Effector CD8-positive, alpha-beta T cell (primary cell): ENCODE measurements at places on chromosomes 4 and X.

DNA sequence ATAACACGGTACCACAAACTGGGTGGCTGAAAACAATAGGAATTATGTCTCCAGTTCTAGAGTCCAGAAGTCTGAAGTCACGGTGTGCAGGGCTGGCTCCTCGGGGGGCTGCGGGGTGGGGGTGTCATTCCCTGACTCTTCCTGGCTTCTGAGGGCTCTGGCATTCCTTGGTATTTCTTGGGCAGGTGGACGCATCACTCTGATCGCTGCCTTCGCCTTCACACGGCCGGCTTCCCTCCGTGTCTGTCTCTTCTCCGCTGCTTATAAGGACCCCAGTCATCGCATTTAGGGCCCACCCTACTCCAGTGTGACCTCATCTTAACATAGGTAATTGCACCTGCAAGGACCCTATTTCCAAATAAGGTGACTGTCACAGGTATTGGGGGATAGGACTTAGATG is 134.6 kb downstream of the CPZ start:
- DNase-seq: no peak

- no peak for DNase-seq
These were observed 316.8 kb upstream of the ZCCHC13 start for GRCh38 chrX:73987166-73987565.

- DNase-seq: no peak
These were observed 179.1 kb upstream of the MAB21L2 start for GRCh38 chr4:150402871-150403272.

- DNase-seq: no peak
These were observed 84.4 kb upstream of the FAT1 start for GRCh38 chr4:186807808-186808629.

DNA sequence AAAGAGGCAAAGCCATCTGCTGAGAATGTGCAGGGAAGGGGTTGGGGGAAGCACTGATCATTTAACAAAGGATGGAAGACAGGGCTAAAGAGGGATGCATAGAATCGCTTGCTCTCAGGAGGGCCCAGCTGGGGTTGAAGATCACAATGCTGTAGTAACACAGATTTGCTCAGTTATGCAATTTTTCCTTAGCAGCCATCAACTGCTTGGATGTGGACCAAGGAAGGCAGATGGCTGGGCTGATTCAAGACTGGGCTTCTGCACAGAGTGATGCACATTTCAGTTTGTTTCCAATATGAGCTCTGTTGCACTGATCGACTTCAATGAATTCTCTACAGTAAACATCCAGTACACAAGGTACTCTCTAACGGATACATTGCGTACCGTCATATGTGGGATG is 127.8 kb upstream of the TBL1X start:
- no peak for DNase-seq

- no peak for DNase-seq
These were observed 8.7 kb downstream of the P2RY8 start for GRCh38 chrX:1528186-1528883.

DNA sequence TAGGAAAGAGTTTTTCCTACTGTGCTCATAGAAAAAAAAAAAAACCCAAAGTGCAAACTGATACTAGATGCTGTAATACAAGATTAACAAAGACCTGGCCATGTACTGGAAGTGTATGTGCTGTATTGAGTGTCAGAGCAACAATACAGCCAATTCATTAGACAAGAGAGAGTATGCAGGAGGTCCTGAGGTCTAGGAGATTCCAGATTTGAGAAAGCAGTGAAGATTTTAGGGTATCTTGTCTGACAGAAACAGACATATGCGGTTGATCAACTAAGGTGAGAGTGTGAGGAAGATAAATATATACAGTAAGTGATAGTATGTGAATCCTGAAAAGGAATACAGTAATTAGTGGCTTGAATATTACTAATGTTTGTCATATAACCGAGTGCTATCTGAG is 3.0 kb downstream of the GPR174 start:
- no peak for DNase-seq

GRCh38 chr4:67723949-67724348 is 23.0 kb upstream of the UBA6 start:
- no peak for DNase-seq

GRCh38 chr4:8641931-8642650 is 49.5 kb downstream of the CPZ start:
- DNase-seq: no peak

- no peak for DNase-seq
These were observed 25.2 kb upstream of the ATXN3L start for GRCh38 chrX:13345037-13345436.

DNA sequence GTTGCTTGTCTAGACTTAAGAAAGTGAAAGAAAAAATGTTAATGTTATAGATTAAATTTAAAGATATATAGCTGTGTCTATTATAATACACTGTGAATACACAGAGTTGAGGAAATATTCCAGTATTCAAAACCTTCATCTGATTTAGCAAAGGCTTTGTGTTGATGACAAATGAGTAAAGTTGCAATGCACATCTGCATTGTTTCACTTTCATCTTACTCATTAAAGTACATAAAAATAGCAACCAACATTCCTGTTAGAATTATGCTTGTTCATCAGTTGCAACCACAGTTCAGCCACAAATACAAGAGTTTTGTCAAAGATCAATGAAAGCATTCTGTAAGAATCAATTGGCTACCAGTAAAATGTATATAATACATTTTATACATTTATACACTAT is 346.4 kb upstream of the SLC7A11 start:
- DNase-seq: no peak

DNA sequence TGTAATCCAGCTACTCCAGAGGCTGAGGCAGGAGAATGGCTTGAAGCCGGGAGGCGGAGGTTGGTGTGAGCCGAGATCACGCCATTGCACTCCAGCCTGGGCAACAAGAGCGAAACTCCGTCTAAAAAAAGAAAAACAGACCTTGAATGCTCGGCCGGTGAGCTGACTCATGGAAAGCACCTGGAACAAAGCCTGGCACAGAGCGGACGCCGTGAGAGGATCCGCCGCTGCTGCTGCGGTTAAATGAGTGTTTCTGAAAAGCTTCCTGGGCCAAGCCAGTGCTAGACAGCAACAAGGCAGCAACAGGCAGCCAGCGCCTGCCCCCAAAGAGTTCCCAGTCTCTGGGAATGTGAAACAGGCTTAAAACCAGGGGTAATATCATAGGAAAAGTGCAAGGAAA is 186.4 kb downstream of the AFAP1 start:
- DNase-seq: no peak

- DNase-seq: no peak
These were observed 42.2 kb downstream of the TBCK start for GRCh38 chr4:106273831-106274230.

DNA sequence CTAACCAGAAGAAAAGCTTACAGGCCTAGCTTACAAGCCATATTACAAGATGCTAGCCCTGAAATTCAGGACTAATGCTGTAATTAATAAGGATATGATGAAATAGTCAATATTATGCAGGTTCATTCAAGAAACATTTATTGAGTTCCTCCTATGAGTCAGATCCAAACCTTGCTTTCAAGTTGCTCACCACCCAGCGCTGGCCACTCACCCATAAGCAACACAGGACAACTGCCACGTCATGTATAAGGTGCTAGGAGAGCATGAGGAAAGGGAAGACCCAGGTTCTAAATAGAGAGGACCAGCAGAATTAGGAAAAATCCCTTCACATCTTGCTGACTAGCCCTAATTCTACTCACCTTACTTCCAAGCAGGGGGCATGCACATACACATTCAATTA is 23.3 kb downstream of the MAML3 start:
- no peak for DNase-seq

DNA sequence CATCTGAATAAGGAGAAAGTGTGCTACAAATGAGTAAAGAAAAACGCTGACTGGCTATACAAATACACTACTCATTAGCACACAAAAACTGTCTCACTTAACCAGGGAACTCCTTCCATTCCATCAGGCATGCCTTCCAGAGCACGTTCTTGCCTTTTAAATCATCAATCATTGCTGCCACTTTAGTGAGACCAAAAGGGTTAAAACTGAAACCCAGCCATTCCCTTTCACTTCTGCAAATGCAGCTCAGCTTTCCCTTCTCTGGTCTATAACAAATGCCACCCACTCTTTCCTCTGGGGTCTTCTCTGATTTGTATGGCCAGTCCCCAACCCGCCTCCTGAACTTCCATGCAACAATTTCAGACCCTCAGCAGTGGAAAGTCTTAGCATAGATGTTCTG is 231.5 kb downstream of the TRIML1 start:
- no peak for DNase-seq

- DNase-seq: no peak
These were observed 77.9 kb upstream of the STK26 start for GRCh38 chrX:131944936-131945902.

DNA sequence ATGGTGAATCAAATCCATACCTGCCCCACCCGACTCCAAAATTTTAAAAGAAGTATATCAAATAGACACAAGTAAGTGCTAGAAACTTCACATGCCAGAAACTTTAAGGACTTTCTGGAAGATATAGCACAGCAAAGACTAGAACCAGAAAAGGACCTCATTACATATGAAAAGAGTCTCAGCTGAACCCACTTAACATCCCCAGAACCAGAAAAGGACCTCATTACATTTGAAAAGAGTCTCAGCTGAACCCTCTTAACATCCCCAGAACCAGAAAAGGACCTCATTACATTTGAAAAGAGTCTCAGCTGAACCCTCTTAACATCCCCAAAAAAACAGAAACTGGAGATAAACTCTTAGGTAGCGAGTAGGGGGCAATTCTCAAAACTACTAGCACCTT is 32.3 kb downstream of the STPG2 start:
- no peak for DNase-seq

DNA sequence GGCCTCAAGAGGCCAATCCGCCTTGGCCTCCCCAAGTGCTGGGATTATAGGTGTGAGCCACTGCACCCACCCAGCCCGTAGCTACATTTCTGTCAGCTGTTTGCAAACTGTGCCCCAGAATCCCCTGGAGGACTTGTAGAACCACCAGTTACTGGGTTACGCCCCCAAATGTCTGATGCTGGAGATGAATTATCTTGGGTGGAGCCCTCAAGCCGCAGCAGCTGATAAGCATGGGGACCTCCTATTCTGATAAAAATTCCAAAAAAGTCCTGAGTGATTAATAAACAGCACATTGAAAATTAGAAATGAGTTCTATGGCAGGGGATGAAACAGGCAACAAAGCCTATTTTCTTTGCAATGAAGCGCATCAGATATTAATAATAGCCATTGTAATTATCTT is 105.0 kb downstream of the PTTG2 start:
- no peak for DNase-seq

DNA sequence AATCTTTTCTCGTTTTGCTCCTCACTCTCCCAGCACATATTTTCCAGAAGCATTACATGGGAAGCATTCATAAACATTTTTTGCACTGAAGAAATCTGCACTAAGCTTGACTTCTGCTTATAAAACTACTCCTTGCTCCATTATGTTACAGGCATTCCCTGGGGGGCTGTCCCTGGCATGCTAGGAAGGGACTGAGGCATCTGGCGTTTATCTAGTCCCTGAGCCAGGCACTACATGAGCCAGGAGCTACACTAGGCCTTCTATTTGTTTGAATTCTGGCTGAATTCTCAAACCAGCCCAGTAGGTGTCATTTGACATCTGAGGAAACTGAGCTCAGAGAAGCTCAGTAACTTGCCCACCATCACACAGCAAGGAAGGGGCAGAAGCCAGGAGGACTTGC is 43.3 kb downstream of the NHSL2 start:
- no peak for DNase-seq

GRCh38 chr4:854356-854755 is 28.4 kb upstream of the CPLX1 start:
- DNase-seq: no peak

- DNase-seq: no peak
These were observed 93.1 kb downstream of the ANTXR2 start for GRCh38 chr4:79979785-79980437.
